Activated T-cell treated with anti-CD3 and anti-CD28 coated beads for 48 hours (primary cell): ENCODE measurements at places on chromosomes 1 and 21.

GRCh38 chr1:209885403-209886218 lies 52.4 kb upstream of the SYT14 start:
- no peak for DNase-seq

DNA sequence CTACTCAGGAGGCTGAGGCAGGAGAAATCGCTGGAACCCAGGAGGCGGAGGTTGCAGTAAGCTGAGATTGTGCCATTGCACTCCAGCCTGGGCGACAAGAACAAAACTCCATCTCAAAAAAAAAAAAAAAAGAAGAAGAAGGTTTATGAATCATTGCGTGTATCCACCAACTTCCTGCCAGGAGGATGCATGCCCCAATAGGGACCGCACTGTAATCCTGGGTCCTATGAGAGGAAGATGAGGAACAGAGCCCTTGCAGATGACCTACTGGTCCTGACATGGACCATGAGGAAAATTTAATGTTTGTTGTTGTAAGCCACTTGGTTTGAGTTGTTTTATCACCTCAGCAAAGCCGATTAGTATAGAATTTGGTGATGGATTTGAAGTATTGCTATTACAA lies 56.7 kb downstream of the PTGS2 start:
- DNase-seq, result no peak

GRCh38 chr1:179867493-179868330 lies 9.9 kb downstream of the TOR1AIP2 start:
- DNase-seq, result no peak

GRCh38 chr1:58929671-58930325 lies 146.0 kb upstream of the JUN start:
- peak; percentile 21 for DNase-seq

GRCh38 chr1:166918956-166919316 lies 42.9 kb upstream of the TADA1 start:
- DNase-seq, result no peak

DNA sequence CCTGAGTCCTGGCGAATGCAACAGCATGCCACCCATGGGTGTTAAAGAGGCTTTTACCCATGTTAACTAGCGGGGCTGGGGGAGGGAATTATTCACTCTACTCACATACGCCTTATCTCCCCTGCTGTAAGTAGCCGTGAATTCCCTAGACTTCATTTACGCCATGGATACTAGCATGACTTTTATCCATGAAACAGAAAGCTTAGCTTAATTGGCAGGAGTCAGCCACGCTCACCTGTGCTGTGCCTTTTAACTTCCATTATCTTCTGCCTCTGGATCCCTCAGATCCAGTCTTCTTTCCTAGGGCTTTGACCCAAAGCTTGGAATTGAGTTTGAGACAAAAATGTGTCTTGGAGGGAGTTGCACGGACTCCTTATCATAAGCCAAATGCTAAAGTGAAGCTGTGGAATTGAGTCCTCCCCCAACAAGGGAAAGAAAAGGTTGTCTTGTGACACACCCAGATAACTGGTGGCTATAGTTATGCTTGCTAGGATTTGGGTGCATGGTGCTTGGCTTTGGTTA lies 9.7 kb upstream of the NASP start:
- no peak for DNase-seq

DNA sequence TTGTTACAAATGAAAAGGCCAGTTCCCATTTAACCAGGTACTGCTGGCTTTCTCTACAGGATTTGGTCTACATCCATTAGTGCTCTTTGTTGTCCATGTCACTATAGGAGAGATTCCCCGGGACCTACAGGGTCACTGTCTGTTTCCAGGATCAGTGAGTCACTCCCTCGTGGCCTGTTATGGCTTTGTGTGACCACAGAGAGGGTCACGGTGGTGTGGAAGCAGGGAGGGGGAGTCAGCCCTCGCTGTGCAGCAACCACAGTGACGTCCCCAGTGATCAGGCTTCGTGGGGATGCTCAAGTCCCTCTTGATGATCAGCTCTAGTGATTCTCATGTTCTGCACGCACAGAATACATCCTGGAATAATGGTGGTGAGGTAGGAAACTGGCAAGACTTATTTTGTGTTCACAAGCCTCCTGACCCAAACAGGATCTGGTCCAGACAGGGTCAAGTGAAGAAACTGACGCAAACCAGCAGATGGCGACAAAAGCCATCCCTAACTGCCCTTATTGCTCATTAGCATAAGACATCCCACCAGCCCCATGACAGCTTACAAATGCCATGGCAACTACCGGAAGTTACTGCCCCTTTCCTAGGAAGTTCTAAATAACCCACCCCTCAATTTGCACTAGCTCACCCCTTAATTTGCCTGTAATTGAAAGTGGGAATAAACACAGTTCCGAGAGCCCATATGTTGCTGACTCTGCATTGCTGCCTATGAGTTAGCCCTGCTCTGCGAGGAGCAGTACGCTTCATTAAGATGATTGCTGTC lies 98.5 kb downstream of the DISC1 start:
- no peak for DNase-seq

DNA sequence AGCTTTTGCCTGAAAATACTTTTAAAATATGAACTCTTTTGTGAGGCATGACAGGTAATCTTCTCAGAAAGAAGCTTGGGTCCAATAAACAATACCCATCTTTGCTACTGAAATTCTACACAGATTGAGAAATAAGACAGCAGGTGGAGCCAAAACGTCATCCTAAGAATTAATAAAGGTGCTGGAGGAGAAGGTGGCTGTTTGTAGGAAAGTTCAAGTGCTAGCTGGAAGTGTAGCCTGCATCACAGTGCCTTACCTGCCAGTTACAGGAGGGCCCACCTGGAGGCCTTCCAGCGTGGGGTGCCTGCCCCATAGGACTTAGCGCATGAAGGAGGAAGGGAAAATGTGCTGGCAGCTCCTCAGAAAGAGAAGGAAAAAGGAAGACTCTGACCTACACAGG lies 93.7 kb downstream of the TTC3 start:
- no peak for DNase-seq

DNA sequence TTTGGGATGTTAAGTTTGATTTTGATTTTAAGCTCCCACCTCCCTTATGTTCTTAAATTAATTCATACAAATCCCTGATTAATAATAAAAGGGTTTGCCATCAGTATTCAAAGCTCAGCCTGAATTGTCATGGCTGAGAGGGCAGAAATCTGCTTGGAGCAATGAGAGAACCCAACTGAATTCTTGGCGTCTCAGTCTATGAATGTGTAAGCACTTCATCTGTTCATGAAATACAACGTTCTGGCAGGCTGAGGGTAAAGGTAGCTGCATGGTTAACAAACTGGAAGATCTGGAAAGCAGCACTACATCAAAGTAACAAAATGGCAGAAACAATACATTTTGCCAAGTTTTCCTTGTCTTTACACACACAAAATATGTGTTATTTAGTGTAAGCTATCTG lies 95.3 kb downstream of the ACBD6 start:
- DNase-seq, result no peak

GRCh38 chr1:35886577-35887431 lies 3.8 kb downstream of the AGO1 start:
- no peak for DNase-seq

DNA sequence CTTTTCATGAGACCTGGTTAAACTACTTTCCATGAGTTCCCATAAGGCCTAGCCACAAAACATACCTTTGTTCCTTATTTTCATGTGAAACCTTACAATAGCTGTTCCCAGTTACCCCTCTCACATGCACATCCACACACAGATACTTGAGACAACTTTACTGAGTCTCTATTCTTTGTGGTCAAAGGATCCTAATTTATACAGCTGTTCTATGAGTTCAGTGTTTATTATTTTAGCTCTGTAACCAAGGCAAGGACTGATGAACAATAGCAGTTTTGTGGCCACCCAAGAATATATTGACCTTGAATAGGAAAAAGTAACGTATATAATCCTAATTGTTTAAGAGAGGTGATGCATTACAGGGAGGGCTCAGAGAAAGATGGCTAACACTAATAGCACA lies 160.5 kb upstream of the CACYBP start:
- DNase-seq, result no peak

GRCh38 chr1:185483664-185484450 lies 166.8 kb upstream of the IVNS1ABP start:
- DNase-seq, result no peak

DNA sequence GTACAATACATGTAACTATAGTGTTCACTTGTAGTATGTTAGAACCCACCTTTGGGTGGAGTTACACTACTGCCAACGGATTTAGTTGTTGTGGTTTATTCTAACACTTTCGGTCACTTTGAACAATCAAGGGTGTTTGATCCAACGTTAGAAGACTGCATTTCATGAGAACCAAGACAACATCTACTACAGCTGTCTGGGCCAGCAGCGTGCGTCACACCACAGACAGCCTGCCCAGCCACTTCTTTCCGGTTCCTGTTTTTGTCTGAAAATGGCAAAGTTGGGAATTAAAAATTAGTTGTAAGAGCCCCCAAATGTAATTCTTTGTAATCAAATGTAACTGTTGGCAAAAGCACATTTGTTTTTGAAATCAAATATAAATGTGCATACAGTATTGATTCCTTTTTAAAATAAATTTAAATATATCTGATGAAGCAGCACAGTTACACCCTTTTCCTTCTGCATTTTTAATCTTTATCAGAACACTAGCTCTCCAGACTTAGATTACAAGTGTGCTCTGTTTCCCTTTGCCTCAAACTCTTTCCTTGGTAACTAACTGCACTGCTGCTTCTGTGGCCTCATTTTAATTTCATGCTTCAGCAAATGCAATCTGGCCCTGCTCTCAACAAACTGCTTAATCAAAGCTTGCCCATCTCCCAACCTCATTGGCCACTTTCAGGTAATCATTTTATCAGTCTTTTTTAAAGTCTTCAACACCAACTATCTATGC lies 86.6 kb upstream of the DPH5 start:
- DNase-seq, result peak; percentile 45

GRCh38 chr1:84969489-84970250 lies 27.2 kb downstream of the MCOLN2 start:
- peak; percentile 41 for DNase-seq

DNA sequence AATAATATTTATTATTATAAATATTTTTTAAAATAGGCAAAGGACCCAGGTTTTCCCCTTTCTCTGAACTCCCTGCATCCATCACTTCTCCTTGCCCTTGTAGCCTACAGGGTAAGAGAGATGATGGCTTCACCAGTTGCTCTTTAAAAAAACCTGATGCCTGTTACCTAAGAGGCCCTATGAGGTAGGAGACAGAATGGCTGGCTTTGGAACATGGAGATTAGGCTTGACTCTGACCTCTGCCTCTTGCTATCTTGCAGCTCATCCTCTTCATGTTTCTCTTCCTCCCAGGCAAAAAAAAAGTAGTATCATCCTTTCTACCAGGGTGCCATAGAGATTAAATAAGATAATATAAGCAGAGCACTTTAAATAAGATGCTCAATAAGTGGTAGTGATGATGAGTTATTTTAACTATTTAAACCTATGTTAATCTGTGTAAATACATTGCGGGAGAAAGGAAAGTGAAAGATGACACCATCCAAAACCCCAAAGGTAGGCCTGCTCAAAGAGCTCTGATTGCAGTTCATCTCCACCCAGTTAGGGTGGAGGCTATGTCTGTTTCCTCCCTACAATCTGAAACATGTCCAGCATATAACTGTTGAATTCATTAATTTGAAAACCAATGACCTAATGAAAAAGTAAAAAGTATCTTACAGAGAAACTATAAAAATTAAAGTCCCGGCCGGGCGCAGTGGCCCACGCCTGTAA lies 51.8 kb downstream of the RGS2 start:
- DNase-seq, result no peak

DNA sequence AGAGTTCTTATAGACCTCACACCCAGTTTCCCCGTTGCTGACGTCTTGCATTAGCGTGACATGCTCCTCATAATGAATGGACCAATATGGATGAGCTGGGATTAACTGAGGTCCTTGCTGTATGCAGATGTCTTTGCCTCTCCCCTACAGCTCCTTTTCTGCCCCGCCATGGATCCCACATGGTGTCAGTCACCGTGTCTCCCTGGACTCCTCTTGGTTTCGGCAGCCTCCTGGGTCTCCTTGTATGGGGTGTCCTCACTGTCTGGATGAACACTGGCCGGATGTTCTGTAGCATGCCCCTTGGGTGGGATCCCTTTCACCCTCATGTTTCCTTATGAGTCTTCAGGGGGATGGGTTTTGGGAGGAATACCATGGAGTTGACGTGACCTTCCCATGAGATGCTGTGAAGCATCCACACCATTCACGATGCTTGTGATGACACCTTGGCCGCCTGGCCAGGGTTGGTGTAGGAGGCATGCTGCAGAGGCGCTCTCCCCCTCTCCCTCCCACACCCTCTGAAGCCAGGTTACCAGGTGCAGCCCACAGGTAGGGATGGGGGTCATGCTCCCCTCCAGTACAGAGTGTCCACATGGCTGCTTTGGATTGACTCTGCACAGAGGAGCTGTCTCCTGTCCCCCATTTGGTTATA lies 4.4 kb downstream of the GJC2 start:
- DNase-seq, result no peak

GRCh38 chr1:54581621-54582035 lies 33.6 kb downstream of the ACOT11 start:
- no peak for DNase-seq

- no peak for DNase-seq
Measured at GRCh38 chr1:173476197-173476664, 904 bp upstream of the PRDX6 start.

DNA sequence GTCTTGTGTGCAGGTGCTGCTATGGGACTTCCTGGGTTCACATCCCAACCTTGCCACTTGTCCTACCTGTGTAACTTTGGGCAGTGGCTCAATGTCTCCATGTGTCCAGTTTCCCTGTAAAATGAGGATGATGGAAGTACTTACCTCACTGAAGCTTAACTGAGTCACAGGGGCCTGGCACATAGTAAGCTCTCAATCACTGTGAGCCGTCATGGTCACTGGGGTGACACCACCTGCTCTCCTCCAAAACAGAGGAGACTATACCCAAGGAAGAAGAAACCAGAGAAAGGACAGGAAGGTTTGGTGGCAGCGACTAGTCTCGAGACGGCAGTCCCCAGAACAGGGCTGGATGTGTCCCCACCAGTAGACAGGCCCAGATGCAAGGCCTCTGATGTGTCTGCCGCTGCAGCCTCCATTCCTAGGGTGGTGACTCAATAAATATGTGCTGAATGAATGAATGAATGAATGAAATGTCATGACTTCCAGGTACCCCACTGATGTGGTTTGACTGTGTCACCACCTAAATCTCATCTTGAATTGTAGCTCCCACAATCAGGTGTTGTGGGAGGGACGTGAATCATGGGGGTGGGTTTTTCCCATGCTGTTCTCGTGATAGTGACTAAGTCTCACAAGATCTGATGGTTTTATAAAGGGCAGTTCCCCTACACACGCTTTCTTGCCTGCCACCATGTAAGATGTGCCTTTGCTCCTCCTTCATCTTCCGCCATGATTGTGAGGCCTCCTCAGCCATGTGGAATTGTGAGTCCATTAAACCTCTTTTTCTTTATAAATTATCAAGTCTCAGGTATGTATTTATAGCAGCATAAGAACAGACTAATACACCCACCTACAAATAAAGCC lies 13.0 kb upstream of the LRP8 start:
- DNase-seq, result peak; percentile 30

DNA sequence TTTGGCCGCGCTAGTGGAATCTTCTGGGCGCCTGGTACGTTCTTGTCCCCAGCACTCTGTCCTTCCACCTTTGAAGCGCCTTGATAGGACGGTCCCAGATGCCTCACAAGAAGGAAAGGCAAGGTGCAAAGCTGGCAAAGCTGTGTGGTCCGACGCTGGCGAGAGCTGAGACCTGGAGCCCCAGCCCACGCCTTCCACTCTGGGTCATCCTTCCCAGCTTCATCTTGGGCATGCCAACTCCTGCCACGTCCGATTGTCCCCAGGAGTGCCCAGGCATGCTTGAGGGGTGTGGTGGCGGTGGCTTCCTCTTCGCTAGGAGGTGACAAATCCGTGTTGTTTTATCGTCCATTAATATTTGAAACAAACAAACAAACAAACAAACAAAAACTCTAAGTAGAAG lies 123.9 kb upstream of the DPYD start:
- no peak for DNase-seq

- peak; percentile 46 for DNase-seq
Measured at GRCh38 chr1:248618878-248619277, 16.0 kb downstream of the OR2T11 start.
